ENCODE measurements at places on chromosomes 7 and 10.

DNA sequence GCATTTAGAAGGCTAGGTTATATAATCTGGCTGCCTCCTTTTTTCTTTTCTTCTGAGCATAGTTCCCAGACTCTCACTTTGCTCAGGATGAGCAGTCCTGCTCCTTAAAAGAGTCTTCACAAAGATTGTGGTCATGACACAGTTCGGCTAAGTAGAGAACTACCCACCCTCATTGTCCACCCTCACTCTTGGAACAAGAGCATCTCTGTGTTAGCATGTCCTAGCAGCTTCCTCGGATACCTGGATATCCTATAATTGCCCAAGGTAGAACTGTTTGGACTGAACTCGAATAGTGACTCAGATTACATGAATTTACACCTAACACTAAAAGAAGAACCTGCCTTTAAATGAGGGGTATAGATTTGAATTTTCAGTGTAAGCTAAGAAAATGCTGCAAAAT lies 572.0 kb downstream of the SUGCT start:
- no peaks in the 10 kb centered on the region for H3K4me1 ChIP-seq
- no peak overlapping the region for H3K27ac ChIP-seq
- H3K4me3 ChIP-seq: no peak overlapping the region
- no peaks in the 10 kb centered on the region for H3K27me3 ChIP-seq
- H3K36me3 ChIP-seq: no peaks in the 10 kb centered on the region

DNA sequence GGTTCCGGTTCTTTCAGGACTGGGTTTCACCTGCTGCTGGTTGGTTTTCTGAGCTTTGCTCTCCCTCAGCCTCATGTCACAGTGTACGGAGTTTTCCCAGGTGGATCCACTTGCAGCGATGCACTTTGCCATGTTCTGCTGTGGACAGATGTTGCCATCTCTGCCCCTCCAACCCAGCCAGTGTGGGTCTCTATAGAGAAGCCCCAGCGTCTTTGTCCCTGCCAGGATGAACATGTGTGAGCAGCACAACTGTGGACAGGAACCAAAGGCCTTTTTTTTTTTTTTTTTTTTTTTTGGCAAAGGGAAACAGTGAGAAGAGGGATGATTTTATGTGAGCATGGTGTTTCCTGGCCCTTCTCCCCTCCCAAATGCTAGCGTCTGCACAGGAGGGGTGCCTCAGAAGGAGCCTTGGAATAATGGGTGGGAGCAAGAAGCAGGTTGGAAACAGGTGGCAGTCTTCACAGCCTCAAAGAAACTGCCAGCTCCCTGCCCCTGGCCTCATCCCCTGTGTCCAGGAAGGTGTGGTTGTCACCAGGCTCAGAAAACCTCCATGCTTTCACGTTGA lies 106.5 kb downstream of the RPS24 start:
- H3K27me3 ChIP-seq: no peaks in the 10 kb centered on the region
- no peak for DNase-seq
- no peak overlapping the region for H3K4me3 ChIP-seq
- H3K36me3 ChIP-seq: no peaks in the 10 kb centered on the region

DNA sequence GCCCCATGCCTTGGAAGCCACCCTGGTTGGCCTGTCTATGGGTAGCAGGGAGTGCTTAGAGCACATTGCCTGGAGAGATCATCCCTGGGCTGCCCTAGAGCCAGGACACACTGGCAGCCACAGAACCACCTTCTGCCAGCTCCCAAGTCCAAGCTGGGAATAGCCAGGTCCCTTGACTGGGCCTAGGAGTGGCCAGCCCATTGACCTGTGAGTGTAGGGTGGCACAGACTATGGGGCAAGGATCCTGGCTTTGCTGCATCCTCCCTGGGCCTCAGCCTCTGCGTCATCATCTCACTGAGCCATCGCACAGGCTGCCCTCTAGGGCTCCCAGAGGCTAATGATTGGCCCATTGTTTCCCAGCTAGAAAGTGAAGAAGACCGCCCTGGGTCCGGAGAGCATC lies 7.0 kb downstream of the AQP1 start:
- H3K27ac ChIP-seq: no peak overlapping the region
- H3K4me3 ChIP-seq: no peak overlapping the region
- no peaks in the 10 kb centered on the region for H3K36me3 ChIP-seq
- no peaks in the 10 kb centered on the region for H3K4me1 ChIP-seq
- H3K27me3 ChIP-seq: no peaks in the 10 kb centered on the region
- DNase-seq: no peak

DNA sequence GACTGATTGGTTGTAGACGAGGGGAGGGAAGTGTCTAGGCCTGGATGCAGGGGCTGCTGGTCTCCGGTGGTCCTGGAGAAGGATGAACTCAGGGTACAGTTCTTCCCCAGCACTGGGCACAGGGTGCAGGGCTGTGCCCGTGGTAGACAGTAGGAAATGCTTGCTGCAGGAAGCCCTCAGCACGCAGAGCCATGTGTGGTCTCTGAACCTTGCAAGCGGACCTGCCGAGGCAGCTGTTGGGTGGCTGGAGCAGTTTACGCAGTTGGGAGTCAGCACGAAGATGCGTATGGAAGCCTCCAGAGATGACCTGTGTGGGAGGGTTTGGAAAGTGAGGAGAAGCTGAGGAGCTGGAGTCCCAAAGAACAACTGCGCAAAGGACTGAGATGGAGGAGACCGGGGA lies 39.0 kb downstream of the DOCK1 start:
- DNase-seq: no peak
- no peak overlapping the region for H3K27ac ChIP-seq
- no peaks in the 10 kb centered on the region for H3K27me3 ChIP-seq
- H3K4me1 ChIP-seq: no peaks in the 10 kb centered on the region

DNA sequence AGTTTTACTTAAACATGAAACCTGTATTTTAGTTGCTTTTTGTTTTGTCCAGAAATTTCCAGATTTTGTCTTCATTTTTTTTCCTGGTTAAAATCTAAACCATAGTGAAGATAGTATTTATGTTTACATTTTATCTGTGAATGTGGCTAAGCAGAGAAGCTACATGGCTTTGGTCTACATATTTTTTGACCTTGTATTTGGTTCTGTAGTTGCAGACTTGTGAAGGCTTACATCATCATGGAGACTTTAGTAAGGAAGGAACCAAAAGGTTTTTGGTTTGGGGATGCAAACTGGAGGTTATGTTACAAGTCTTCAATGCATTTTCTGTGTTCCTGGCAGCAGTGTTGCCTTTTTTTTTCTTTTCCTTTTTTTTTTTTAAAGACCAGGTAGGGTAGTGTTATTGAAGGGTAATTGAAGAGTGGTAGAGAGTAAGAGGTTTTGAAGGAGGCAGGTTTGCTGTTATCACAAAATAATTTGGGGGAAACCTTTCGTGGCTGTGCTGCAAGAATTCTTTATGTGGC lies 30.9 kb upstream of the VDAC2 start:
- no peak overlapping the region for H3K27ac ChIP-seq
- no peaks in the 10 kb centered on the region for H3K27me3 ChIP-seq
- no peak overlapping the region for H3K4me3 ChIP-seq
- peaks cover 23% of the 10 kb centered on the region for H3K36me3 ChIP-seq
- no peaks in the 10 kb centered on the region for H3K4me1 ChIP-seq

DNA sequence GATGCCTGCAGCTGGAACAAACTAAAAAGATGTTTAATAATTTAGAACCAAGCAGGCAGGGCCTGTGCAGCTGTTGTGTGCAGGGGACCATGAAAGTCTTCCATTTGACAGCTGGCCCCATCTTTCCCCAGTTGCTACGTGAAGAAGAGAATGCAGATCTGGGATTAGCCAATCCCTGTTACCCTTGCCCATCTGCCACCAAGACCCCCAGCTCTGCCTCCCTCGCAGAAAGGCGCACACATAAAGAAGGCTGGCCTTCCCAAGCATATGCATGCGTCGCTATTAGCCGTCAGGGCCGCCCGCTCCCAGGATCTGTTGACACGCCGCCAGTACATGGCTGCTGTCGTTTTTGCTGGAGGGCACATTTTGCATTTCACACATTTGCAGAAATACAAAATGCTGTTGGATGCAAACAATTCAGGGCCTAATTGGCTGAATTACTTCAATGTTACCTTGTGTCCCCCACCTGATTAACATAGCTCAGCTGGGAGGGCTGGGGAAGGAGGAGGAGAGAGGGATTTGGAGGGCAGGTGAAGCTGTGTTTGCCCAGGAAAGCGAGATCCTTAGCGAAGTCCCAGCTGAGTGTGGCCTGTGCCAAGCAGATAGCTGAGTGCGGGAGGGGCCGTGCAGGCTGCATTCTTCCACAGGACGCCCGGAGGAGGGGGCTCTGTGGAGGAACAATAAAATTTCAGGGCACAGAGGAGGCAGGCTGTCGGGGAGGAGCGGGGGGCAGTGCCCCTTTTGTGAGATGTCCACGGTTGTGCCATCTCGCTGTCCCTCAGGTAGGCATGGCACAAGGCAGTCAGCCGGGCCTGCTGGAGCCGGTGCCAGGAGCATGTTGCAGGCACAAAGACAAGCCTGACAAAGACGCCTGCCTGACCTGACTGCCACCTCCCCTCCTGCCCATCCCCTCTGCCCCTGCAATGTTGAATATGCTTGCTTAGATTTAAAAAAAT lies 443.0 kb upstream of the MKI67 start:
- no peaks in the 10 kb centered on the region for H3K4me1 ChIP-seq
- H3K36me3 ChIP-seq: no peaks in the 10 kb centered on the region
- no peak overlapping the region for H3K27ac ChIP-seq
- H3K27me3 ChIP-seq: no peaks in the 10 kb centered on the region
- no peak for DNase-seq

DNA sequence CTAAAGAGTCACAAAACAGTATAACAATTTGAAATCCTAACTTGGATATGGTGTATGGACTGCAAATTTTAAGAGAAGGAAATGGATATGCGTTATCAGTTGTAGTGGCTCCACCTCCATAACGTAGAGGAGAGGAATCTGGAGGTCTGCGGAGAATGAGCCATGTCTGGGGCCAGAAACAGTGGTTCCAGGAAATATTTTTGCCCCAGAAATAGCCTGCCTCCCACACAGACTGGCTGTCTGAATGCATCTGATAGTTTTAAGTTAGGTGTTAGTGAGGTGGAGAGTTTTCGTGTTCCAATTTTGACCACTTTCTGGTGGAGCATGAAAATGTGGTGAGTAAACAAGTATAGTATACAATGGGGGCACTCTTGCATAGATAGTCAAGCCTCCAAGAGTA lies 1.6 kb downstream of the PHTF2 start:
- peaks cover 59% of the 10 kb centered on the region for H3K4me1 ChIP-seq
- H3K27me3 ChIP-seq: no peaks in the 10 kb centered on the region
- H3K4me3 ChIP-seq: peak overlapping the region; percentile 85
- no peak for DNase-seq
- H3K27ac ChIP-seq: peak overlapping the region; percentile 67

GRCh38 chr10:44618910-44619309 lies 234.0 kb upstream of the CXCL12 start:
- DNase-seq: no peak
- H3K27ac ChIP-seq: no peak overlapping the region
- no peaks in the 10 kb centered on the region for H3K27me3 ChIP-seq

GRCh38 chr10:100535338-100535714 lies 417 bp upstream of the HIF1AN start:
- no peak for DNase-seq
- H3K4me3 ChIP-seq: peak overlapping the region; percentile 39
- peak overlapping the region; percentile 85 for H3K27ac ChIP-seq

DNA sequence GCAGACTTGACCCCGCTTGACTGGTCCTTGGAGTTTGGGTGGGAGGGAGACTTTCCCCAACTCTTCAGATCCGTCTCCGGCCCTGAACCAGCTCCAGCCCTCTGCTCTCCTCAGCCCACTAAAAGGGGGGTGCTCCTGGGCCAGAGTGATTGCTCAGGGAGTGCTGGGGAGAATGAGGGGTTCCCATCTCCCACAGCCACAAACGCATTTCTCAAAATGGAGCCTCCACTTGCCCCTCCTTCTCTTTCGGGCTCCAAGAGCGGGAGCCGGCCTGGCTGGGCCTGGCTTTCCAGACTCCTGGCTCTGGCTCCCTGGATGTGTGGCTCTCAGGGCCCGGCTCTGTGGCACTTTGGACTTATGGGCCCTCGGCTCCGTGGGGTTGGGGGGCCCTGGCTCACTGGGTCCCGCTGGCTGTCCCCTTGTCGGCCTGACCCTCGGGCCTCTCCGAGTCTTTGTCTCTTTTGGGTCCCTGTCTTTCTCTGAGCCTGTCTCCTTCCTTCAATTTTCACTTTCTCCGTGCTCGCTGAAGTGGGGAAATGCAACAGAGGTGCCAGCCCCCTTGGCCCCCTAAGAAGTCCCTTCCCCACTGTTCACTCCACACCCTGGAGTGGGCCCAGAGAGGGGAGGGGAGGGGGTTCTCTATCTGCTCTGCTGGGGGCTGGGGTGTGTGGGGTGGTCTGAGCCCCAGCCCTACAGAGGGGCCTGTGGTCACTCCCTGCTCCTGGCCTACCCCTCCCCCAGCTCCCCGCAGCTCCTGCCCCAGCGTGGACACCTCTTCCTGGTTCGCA lies 713 bp downstream of the LZTS2 start:
- peak overlapping the region; percentile 17 for H3K4me3 ChIP-seq
- peaks cover 20% of the 10 kb centered on the region for H3K4me1 ChIP-seq
- DNase-seq: no peak
- H3K27me3 ChIP-seq: no peaks in the 10 kb centered on the region
- H3K36me3 ChIP-seq: peaks cover 20% of the 10 kb centered on the region
- H3K27ac ChIP-seq: peak overlapping the region; percentile 48

DNA sequence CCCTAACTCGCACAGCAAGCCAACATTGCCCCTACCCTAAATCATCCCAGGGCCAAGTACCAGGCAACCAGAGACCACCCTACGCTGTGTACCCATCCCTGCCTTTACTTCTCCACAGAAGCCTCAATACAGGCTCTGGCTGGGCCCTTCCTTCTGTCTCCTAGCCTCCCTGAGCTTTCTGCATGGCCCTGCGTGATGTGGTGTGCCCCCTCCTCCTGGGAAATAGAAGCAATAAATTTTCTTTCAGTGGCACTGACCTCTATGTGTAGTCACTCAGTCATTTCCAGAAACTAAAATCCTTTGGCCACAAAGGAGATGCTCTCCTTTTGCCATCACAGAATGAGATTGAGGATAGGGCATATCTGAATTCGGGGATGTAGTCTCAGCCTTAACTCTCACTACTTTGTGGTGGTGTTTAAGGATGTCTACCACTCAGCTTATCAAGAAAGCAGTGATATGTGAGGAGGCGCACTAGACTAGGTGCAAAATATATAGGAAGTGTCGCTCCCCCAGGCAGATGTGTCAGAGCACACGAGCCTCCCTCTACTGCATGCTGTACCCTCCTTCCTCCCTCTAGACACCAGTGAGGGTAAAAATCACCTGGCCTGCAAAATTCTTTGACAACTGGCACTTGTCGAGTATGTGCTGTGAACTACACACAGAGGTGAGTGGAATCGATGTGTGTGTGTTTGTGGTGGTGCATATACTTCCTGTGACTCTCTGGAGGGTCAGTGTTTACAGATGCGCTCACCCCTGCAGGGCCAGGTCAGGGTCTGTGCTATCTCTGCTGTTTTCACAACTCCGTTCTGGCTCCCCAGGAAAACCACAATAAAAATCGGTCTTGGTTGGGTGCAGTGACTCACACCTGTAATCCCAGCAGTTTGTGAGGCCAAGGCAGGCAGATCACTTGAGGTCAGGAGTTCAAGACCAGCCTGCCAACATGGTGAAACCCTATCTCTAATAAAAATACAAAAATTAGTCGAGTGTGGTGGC lies 825.9 kb upstream of the IGFBP3 start:
- H3K27me3 ChIP-seq: no peaks in the 10 kb centered on the region
- no peaks in the 10 kb centered on the region for H3K36me3 ChIP-seq
- no peaks in the 10 kb centered on the region for H3K4me1 ChIP-seq
- H3K27ac ChIP-seq: no peak overlapping the region

GRCh38 chr10:103534621-103535498 lies 41.4 kb downstream of the NEURL1 start:
- no peaks in the 10 kb centered on the region for H3K4me1 ChIP-seq
- H3K27me3 ChIP-seq: no peaks in the 10 kb centered on the region
- no peak overlapping the region for H3K27ac ChIP-seq
- no peaks in the 10 kb centered on the region for H3K36me3 ChIP-seq
- H3K4me3 ChIP-seq: no peak overlapping the region

- no peaks in the 10 kb centered on the region for H3K36me3 ChIP-seq
- no peak overlapping the region for H3K27ac ChIP-seq
- DNase-seq: no peak
- no peaks in the 10 kb centered on the region for H3K27me3 ChIP-seq
- no peaks in the 10 kb centered on the region for H3K4me1 ChIP-seq
- no peak overlapping the region for H3K4me3 ChIP-seq
Observed at GRCh38 chr10:123879606-123880257, 11.9 kb downstream of the CPXM2 start.

Data from naive thymus-derived CD4-positive, alpha-beta T cell (primary cell).